ENCODE measurements at places on chromosomes 4 and X.

DNA sequence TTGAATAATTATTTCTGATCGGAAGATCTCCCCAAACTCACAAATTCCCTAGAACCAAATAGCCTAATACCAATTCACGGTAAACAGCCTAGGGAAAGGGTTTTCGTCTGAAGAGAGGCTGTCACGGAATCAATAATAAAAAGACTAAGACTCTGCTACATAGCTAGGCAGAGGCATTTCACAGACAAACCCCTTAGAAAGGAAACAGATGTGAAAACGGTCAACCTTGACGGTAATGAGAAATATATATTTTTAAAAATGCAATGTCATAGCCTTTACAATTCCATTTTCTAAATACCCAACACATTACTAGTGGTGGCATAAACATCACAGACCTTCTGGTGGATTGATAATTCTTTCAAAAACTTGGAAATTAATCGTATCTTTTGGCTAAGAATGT lies 28.4 kb downstream of the PROM1 start:
- no peak for DNase-seq

DNA sequence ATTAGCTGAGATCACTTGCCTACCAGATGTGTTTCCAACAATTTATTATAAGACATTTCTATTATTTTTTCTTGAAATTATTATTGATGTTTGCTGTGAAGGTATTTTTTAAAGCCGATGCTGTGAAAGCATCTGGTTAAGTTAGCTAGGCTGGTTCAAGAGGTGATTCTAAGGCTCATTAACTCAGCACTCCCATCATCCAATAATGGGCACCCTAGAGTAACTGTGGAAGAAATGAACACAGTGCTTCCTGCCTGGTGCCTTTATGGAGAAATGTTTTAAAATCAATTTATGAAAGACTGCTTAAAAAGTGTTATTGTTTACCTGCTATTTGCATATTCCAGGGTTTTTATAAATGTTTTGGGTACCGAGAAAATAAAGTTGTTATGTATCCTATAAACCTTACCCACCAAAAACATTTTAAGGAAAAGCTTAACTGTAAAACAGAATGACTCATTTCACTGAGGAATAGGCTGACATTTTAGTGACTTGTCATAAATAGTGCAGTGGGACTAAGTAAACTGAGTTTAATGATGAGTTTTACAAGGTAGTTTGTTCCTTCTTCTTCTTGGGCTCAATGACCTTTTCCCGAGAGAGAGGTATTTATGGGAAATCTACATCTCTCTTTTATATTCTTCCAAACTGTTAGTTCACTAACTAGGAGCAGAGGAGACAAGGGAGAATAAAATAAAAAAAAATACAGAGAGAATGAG lies 310.0 kb upstream of the AADAT start:
- no peak for DNase-seq

DNA sequence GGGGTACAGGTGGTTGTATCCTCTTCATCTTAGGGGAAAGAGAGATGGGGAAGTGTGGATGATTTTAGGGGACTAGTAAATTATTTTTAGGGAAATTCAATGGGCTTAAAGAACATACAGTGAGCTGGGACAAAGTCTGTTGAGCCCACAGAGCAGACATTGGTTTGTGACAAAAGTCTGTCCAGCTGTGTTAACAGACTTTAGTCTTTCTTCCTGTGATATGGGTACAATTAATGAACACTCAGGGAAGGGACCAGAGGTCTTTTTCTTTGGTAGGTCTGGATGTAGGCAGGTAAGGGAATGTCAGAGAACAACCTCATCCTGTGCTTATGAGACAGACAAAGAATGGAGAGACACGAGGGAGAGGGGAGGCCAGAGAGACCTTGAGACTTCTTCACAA lies 2.0 kb downstream of the CLRN2 start:
- DNase-seq: no peak

- no peak for DNase-seq
Measured at GRCh38 chr4:67036791-67037190, 508.5 kb downstream of the CENPC start.

GRCh38 chr4:2487632-2488031 lies 18.7 kb downstream of the RNF4 start:
- no peak for DNase-seq

DNA sequence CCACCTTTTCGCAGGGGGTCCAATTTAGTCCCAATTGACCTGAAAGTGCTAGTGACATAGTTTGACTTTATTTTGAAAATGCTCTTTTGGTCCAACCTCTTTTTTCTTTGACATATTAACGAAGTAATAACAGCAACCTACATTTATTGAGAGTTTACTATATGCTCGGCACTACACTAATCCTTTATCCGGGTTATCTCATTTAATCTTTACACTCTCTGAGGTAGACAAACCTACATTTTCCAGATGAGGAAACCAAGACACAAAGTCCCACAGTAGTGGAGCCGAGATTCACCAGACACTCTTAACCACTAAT lies 307 bp upstream of the ATRX start:
- no peak for DNase-seq

GRCh38 chr4:125440814-125441213 lies 126.1 kb downstream of the FAT4 start:
- no peak for DNase-seq

DNA sequence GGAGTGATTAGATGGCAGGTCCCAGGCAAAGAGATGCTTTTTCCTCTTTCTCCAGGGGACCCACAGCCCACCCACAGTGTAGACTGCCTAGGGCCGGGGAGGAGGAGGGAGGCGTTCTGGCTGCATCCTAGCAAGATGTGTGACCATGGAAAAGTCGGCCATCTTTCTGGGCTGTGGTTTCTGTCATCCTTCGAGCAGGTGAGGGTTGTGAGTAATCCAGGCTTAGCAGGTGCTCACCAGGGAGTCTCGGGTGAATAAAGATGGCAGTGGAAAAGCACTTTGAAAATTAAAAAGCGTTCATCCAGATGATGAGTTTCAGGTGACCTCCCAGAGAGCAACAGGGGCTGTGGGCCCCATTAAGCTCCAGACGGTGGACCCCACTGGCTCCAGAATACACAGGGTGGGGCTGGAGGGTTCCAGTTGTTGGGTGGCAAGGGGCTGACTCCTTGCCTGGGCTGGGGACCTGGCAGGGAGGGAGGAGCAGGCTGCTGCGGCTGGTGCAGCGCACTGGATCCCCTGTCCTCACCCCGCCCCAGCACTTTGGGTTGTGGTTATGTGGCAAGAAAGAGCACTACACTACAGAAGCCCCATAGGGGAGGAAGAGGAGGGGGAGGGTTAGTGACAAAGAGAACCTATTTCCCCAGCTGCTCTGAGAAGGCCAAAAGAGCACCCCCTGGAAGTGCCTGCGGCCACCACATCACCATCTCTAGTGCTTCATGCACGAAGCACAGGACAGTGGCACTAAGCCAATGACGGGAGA lies 23.7 kb downstream of the ELF4 start:
- DNase-seq: no peak

GRCh38 chr4:85423431-85423830 lies 51.5 kb upstream of the ARHGAP24 start:
- DNase-seq: no peak

DNA sequence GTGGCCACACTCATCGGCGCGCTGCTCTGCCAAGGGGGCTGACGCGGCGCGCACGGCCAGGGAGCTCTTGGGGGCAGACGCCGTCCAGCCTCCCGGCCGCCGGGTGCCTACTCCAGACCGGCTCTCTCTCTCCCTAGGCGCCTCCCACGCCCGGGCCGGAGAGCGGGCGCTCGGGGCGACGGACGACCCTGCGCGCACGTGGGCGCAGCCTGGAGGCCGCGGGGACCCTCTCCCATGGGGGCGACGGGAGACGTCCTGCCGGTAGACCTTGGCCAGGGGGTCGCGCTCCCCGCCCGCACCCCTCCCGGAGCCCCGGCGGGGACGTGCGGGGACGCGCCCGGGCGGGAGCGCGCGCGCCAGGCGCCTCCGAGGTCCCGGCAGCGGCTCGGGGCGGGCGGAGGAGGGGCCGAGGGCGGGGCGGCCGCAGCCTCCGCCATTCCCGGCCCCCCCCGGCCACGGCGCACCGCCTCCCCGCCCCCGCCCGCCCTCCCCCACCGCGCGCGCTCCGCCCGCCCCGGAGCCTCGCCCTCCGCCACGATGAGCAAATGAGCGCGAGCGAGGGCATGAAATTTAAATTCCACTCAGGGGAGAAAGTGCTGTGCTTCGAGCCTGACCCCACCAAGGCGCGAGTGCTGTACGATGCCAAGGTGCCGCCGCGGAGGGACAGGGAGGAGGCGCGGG lies at the start of gene MSL3:
Gene MSL3, plus strand, starts transcription at position 519 of the 681 bp plus-strand sequence. Its CDS starts 27 bp downstream, at position 546.
- DNase-seq: peak; percentile 45

DNA sequence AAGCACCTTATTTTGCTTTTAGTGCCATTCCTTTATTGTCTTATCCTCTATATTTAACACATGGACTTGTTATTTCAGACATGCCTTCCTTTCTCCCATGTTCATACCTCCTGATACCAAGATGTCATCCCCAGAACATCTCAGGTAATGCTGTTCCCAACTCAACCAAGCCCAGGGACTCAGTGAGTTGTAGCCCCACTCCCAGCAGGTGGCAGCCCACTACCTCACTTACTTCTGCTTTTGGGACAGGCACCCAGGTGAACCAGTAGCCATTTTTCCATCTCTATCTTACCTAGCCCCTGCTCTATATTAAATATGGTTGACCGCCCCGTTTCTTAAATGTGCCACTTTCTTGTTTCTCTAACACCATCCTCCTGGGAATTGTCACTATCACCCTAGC lies 199.0 kb downstream of the DCHS2 start:
- DNase-seq: no peak

GRCh38 chr4:7287274-7287917 lies 95.1 kb downstream of the SORCS2 start:
- no peak for DNase-seq
